Esophagus squamous epithelium (tissue), 5 donors: ENCODE measurements at places on chromosomes 3 and 15.
A peak's percentile ranks its signal among the peaks of the same experiment; 100 is the strongest.

DNA sequence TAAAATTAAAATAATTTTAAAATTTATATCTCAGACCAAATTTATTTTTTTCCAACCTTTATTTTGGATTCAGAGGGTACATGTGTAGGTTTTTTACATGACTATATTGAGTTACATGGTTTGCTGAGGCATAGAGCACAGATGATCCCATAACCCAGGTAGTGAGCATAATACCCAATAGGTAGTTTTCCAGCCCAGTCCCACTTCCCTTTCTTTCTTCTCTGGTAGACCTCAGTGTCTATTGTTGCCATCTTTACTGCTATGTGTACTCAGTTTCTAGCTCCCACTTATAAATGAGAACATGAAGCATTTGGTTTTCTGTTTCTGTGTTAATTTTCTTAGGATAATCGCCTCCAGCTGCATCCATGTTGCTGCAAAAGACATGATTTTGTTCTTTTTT, 338.1 kb downstream of the EFHB start:
- DNase-seq = no peak

GRCh38 chr3:155334914-155335723, 41.6 kb upstream of the STRIT1 start:
- no peak for DNase-seq

- DNase-seq = no peak
Measured at GRCh38 chr3:57133157-57133556, 32.0 kb downstream of the IL17RD start.

- no peak for DNase-seq
Measured at GRCh38 chr3:146218880-146219866, 31.7 kb downstream of the PLSCR4 start.

GRCh38 chr3:120203016-120203415, 82.0 kb downstream of the GPR156 start:
- DNase-seq = no peak

GRCh38 chr3:102085431-102086176, 236.3 kb downstream of the NFKBIZ start:
- no peak for DNase-seq

GRCh38 chr15:39013262-39013661, 448.6 kb upstream of the RASGRP1 start:
- no peak for DNase-seq

- no peak for DNase-seq
Measured at GRCh38 chr15:50698101-50698500, 11.5 kb upstream of the TRPM7 start.

DNA sequence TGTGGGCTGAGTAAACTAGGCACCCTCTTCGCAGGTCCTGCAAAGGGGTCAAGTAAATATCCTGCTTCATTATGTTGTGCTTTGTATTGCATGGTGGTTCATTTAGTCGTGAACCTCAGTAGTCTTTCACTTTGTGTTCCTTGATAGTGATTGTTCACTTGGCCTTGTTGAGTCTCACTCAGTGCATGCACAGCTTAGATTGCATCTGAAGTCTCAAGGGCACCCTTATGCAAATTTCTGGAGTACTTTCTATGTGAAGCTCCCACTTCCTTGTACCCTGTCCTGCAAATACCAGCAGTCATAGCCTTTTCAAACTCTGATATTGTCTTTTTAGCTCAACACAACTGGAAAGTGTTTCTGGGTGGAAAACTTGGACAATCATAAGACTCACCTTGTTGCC, 519.2 kb downstream of the NAALADL2 start:
- DNase-seq = no peak

DNA sequence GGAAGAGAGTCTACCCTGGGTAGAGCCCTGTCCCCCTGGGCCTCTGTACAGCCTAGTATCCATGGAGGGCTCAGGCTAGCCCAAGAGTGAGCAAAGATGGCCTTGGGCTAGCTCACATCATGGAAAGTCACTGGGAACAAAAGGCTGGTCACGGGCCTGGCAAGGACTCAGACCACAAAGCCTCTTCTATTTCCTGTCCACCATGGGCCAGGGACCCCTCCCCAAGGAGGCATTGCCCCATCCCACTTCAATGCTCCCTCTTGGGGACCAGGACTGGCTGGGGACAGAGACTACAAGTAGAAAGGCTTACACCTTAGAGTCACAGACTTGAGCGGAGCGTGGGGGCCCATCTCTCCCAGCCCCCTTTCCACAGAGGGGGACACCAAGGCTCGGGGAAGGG, 16.9 kb downstream of the DUSP7 start:
- no peak for DNase-seq

- DNase-seq = no peak
Measured at GRCh38 chr15:65954289-65954741, 85.0 kb downstream of the RAB11A start.

DNA sequence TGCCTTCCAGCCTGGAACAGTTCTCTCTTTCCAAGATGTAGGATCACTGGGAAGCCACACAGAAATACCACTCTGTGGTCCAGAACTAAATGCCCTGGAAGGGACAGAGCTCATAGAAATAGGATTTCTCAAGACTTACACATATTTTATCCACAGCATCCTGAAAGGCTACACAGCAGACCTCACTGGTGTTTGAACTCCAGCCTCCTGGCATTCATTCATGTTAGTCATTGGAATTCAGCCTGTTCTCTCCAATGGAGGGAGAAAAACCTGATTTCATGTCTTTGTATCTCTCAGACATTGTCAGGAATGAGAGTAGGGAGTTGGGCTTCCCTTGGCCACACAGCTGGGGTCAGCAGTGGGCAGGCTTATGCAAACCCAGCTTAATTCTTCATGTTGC, 121.1 kb upstream of the PPP2R3A start:
- DNase-seq = no peak

- no peak for DNase-seq
Measured at GRCh38 chr3:25619382-25619781, 45.3 kb downstream of the TOP2B start.

- no peak for DNase-seq
Measured at GRCh38 chr3:6542795-6543194, 318.1 kb upstream of the GRM7 start.

GRCh38 chr15:90681480-90681879, 35.7 kb upstream of the BLM start:
- no peak for DNase-seq

GRCh38 chr3:78086150-78086549, 1046.3 kb downstream of the ROBO2 start:
- DNase-seq = no peak

DNA sequence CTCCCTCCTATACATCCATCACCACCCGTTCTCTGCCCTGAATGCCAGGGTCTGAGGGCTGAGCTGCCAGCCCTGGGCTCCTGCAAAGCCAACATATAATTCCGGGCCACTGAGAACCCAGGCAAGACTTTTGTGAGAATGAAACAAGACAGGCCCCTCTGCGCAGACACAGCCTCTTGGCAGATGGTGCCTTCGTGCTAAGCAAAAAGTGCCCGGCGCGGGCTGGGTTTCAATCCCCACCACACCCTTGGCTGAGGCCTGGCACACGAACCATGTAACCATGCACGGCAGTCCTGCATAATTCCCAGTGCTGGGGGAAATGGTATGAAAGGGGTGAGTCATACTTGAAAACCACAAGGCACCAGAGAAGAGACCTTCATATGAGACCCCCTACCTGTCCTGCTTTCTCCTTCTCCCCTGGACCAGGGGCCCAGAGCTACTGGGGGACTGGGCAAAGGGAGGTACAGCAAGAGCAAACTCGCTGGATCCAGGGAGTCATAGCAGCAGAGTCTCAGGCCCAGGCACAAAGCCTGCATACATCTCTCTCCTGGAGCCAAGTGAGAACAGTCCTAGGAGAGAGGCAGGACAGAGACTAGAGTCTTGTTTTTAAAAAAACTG, 26.1 kb upstream of the LOXL1 start:
- DNase-seq = no peak

- no peak for DNase-seq
Measured at GRCh38 chr3:138675393-138675792, 66.8 kb downstream of the FAIM start.

DNA sequence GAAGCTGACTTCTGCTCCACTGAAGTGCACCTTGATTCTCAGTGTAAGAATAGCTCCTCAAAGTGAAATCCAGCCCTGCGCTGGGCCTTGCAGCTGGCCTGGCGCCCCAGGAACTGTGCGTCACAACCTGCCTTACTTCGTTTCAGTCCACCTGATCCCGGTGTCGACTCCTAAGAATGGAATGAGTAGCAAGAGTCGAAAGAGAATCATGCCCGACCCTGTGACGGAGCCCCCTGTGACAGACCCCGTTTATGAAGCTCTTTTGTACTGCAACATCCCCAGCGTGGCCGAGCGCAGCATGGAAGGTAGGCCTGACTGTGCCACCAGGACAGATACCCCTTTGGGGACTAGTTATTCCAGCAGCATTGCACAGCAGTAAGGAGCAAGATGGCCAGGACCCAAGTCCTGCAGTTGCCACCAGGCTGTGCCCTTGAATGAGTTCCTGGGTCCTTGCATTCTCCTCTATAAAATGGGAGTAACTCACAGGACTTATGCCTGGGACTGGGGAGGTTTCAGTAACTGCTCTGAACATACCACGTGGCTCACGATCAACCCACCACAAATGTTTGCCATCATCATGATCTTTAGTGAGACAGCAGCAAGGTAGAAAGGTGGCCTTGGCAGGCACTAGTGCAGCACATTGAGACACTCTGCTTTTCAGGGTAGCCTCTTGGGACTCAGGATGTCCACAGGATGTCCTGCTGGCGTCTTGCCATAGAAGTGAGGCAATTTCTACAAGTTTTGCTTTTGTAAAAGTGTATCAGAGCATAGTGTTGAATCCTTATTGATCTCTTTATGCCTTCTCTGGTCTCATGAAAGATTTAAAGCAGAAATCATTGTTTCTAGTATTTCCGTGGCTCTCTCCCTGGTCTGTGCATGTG, 46.8 kb downstream of the PXYLP1 start:
- DNase-seq = no peak

GRCh38 chr3:64856106-64856505, 168.3 kb upstream of the ADAMTS9 start:
- no peak for DNase-seq

GRCh38 chr3:95184038-95184437, 1121.2 kb downstream of the NSUN3 start:
- DNase-seq = no peak

DNA sequence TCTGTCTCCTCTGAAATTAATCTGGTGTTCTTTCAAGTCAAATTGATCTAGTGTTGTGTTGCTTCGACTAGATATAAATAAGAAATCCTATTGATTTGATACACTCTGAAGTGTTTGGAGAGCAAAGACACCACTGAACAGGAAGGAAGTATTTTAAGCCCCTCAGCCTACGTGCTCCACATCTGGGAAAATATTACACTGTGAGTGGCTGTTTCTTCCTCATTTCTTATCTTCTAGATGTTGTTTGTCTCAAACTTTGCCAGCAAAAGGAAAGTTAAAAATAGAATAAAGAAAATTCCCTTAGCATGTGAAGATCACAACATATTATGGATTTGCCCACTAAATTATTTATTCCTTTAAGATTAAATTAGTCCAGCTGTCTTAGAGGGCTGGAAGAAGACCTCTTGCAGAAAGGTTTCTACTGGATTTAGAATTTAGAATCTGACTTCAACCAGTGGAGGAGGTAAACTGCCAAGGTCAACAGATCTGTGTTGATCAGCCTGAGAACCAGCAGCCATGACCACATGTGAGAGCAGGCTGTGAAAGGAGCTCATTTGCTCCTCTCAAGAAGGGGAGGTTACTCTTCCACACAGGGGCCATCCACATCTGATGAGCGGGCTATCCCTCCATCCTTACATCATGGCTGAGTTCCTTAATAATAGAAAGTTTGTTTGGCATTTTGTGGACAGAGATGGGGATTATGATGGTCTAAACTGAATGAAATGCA, 46.3 kb upstream of the ACKR4 start:
- DNase-seq = no peak

- no peak for DNase-seq
Measured at GRCh38 chr3:117252208-117252607, 542.6 kb downstream of the TUSC7 start.

DNA sequence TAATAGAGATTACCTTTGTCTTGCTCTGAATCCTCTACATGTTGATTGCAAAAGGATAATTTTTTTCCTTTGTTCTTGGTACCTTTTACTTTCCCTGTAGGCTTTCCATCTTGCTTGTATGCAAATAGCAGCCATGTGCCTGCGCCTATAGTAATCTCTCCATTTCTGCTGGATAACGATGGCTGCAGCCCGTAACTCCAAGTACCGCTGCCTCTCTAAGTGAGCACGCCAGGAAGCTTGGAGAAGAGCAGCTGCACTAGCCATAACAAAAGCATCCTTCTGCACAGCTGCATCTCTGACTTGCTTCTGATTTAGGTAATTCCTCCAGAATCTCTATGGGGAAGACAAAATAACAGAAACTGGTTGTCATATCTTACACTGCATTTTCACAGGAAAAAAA, 89.3 kb downstream of the NR2E3 start:
- no peak for DNase-seq

DNA sequence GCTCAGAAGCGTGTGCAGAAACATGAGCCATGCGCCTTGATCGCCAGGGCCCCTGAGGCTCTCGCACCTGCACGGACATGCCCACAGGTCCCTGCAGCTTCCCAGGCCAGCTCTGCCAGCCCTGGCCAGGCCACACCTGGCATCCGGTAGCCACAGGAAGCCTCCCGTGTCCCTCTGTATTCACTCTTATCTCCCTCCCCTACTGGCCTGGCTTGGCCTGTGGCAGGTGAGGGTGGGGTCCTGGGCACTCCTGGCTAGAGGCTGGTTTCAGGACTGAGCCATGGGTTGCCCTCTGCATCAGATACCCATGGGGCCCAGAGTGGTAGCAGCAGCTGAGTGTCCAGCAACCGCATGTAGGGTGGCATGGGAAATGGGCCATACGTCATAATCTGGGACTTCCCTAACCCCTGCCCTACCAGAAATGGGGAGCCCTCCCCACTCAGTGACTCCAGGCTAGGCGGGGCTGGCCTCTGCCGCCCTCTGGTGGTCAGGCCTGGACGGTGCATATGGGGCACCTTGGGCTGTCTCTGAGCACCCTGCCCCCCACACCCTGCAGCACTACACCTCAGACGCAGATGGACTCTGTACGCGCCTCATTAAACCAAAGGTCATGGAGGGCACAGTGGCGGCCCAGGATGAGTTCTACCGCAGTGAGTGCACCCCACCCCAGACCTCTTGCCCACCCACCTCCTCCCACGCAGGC, 12.6 kb upstream of the LMAN1L start:
- no peak for DNase-seq

GRCh38 chr3:1600700-1601418, 497.8 kb upstream of the CNTN4 start:
- DNase-seq = no peak

DNA sequence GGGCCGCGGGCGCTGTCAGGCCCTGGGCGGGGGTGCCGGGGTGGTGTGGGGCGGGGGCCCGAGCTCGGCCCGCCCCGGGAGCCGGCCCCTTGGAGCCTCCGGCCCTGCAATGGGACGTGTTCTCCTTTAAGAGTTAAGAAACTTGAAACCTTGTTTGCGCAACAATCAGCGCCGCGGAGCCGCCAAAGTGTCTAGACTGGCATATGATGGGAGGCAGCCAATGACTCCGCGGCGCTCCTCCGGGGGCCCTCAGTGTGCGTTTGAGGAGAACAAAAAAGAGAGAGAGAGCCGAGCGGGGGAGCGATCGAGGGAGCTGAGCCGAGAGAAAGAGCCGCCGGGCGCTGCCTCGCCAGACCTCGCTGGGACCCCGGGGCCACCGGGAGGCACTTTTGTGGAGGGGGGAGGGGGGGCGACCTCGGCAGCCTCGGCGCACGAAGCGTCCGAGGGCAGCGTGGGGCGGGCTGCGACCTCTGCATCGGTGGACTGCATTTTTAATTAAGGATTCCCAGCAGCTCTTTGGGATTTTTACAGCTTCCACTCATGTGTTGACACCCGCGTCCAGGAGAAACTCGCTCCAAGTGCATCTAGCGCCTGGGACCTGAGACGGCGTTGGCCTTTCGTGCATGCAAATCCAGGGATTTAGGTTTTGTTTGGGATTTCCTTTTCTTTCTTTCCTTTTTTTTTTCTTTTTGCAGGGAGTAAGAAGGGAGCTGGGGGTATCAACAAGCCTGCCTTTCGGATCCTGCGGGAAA, at the start of gene SMAD6:
SMAD6 (plus strand) TSS at position 202 of the 752 bp plus-strand sequence. CDS start 1,023 bp downstream, outside the sequence.
- DNase-seq = peak; percentile 59
